Activated naive CD4-positive, alpha-beta T cell treated with Interleukin-2 at 50 U/mL for 16 hours (primary cell): ENCODE measurements at places on chromosomes 11 and 22.
A peak's percentile ranks its signal among the peaks of the same experiment; 100 is the strongest.

DNA sequence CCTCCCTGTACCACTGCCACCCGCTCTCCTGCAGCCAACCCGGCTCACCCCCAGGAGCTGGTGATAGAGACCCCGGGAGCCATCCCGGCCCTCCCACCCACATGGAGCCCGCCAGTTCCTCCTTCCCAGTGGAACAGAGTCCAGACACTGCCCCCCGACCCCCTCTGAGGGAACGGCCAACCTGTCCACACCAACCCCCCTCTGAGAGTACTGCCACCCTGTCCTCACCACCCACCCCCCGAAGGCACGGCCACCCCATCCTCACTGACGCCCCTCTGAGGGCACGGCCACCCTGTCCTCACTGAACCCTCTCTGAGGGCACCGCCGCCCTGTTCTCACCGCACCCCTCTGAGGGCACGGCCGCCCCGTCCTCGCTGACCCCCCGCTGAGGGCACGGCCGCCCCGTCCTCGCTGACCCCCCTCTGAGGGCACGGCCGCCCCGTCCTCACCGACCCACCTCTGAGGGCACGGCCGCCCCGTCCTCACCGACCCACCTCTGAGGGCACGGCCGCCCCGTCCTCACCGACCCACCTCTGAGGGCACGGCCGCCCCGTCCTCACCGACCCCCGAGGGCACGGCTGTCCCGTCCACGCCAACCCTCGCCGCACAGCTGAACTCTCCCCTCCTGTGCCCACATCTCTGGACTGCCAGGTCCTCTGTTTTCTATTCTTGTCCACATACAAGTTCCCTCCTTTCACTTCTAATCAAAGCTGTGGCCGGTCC is 18.0 kb downstream of the TOLLIP start:
- DNase-seq, result no peak

- no peak for DNase-seq
Observed at GRCh38 chr22:41479671-41480396, 10.9 kb downstream of the ACO2 start.

- no peak for DNase-seq
Observed at GRCh38 chr22:37640591-37641560, 1.4 kb downstream of the SH3BP1 start.

GRCh38 chr11:134543241-134543640 is 131.2 kb upstream of the B3GAT1 start:
- DNase-seq, result no peak

DNA sequence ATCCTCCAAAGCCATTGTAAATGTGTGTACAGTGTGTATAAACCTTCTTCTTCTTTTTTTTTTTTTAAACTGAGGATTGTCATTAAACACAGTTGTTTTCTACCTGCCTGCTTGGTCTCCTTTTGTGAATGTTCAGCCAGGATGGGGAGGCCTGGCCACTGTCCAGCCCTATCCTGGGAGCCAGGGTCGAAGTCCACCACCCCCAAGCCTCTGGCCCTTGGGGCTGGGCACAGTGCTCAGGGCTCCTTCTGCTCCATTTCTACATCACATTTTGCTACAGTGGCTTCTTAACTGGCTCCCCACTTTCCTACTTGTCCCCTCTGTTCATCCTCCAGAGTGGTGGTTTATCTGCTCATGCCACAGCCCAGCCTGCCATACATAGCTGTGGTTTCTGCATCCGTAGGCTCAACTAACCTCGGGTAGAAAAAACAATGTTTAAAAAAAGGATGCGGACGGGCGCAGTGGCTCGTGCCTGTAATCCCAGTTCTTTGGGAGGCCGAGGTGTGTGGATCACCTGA is 2.5 kb upstream of the SMARCB1 start:
- DNase-seq, result no peak

GRCh38 chr22:29855611-29856181 is 17.6 kb upstream of the ASCC2 start:
- DNase-seq, result no peak

- no peak for DNase-seq
Observed at GRCh38 chr11:13047884-13048283, 38.8 kb downstream of the RASSF10 start.

DNA sequence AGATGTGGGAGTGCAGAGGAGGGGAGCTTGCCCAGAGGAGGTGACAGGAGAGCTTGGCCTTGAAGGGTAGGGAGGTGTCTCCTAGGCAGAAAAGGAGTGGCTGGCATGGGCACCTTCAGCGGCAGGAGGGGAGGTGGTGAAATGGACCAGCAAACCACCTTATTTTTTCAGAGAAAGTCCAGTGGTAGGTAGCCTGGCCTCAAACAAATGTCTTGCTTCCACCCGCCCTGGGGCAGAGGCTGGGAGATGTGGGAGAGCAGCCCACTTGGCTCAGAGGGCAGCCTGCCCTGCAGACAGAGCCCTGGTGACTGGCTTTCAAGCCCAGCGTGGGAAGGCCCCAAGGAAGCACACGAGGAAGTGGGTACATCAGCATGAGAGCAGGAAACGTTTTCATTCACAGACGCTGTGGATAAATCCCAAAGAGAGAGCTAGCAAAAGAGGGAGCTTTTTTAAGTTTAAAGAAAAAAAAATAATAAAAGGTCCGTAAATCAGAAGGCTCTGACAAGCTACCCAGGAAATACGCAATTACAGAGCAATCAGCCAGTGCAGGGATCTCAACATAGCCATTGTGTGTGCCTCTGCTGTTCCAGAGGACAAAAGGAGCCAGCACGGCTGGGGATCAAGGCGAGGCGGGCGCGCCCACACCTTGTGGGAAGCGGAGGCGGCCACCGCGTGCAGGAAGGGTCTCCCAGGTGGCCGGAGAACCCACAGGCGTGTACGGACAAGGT is 238.7 kb upstream of the PLET1 start:
- DNase-seq, result no peak

DNA sequence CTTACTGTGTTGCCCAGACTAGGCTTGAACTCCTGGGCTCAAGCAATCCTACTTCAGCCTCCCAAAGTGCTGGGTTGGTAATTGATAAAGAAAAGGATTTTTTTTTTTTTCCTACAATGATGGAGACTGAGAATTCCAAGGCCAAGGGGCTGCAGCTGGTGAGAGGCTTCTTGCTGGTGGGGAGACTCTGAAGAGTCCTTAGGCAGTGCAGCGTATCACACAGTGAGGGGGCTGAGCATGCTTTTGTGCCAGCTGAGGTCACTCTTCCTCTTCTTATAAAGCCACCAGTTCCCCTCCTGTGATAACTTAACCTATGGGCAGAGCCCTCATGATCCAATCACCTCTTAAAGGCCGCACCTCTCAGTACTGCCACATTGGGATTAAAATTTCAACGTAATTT is 28.2 kb upstream of the CCDC81 start:
- no peak for DNase-seq

DNA sequence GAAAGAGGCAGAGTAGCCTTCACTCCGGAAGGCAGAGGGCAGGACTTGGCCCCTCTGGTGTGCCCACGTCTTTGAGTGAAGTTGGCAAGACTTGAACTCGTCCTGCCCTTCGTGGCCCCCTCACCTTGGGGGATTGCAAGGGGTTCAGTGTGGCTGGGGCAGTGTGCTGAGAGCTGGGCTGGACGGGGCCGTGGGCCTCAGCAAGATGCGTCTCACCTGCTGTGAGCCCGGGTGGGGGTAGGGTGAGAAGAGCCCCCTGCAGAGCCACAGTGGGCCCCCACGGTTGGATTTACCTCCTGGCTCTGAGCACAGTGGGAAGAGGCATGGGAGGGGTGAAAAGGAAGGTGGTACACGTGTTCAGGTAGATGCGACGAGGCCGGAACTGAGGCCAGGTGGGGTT is 81.4 kb upstream of the ATXN10 start:
- no peak for DNase-seq

DNA sequence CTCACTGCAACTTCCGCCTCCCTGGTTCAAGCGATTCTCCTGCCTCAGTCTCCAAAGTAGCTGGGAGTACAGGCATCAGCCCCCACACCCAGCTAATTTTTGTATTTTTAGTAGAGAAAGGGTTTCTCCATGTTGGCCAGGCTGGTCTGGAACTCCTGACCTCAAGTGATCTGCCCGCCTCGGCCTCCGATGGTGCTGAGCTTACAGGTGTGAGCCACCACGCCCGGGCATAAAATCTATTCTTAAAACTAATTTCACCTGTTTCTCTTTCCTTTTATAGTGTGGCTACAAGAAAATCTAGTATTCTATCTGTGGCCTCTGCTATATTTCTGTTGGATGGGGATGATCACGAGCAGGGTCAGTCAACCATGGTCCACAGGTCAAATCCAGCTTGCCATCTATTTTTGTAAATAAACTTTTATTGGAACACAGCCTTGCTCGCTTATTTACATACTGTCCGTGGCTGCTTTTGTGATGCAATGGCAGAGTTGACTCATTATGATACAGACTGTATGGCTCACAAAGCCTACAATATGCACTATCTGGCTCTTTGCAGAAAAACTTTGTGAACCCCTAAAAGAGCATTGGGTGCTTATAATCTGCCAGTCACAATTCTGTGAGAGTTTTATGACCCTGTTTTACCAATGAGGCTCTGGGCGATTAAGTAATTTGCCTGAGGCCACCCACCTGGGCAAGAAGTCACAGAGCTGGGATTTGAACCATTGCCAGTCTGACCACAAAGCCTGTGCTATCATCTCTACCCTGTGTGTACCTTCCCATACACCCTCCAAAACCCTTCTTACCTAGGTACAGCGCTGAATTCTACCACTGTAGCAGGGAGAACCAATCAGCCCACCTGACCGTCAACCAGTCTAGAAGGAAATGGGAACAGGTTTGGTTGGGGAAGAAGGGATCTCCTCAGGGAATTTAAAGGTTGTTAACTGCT is 28.3 kb downstream of the SLC1A2 start:
- peak; percentile 29 for DNase-seq

- DNase-seq, result no peak
Observed at GRCh38 chr11:82842019-82842418, 58.2 kb downstream of the PRCP start.

GRCh38 chr11:44613153-44613552 is 47.7 kb downstream of the CD82 start:
- DNase-seq, result no peak

DNA sequence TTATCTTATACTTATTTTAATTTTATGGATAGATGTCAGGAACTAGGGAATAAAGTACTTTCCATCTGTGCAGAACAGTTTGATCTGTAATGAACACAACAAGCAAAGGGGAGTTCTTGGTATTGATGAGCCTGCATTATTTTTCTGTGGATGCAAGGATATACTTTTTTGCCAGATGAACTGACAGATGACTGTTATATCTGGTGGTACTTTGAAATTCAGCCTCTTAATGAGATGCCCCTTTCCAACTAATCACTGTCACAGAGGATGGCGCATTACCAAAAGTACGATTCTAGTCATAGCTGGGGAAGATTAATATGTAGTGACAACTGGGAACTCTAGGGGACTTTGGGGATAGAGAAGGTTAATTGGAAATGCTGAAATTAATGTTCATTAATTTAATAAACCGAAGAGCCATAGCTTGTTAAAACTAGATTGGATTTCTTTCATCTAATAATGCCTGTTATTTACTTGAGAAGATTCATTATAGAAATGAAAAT is 603.4 kb upstream of the CNTN5 start:
- no peak for DNase-seq

DNA sequence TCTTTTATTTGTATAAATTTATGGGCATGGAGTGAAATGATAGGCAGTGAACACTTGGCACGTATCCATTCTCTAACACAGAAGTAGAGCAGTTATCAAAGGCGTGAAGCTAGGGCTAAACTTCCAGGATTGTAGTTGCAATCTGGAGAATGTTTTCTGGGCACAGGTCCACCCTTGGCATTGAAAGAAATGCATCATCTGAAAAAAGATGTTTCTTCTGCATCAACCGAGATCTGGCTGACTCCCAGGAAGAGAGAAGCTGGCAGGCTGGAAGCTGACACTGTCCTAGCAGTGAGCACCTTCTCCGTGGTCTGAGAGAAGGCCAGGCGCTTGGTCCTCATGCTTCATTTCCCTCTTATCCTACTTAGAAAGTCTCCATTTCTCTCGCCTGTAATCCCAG is 600.0 kb downstream of the BRD1 start:
- no peak for DNase-seq

DNA sequence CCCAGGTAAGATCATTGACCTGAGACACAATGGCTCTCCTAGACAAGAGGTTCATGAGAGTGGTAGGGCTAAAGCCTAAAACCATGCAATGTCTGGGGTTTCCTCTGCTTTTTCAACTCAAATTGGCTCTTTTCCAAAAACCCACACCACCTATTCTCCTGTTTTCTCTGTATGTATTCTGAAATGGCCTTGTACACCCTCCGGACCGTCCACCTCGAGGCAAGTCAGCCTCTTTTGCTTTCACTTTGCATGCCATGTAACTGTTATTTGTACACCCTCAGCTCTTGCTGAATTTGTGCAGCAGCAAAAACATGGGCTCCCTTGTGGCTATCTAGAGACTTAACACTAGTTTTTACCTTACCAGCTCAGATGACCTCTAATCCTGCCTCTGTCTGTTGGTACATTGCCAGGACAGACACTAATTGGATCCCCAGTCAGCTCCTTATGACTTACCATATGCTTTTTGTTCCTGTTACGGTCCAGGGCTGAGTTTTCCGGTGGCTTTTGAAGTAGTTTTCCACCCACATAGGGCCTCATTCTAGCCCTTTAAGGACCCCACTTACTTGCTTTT is 288.0 kb downstream of the SBF2 start:
- DNase-seq, result no peak

- DNase-seq, result no peak
Observed at GRCh38 chr11:46410021-46410420, 18.4 kb upstream of the CHRM4 start.

DNA sequence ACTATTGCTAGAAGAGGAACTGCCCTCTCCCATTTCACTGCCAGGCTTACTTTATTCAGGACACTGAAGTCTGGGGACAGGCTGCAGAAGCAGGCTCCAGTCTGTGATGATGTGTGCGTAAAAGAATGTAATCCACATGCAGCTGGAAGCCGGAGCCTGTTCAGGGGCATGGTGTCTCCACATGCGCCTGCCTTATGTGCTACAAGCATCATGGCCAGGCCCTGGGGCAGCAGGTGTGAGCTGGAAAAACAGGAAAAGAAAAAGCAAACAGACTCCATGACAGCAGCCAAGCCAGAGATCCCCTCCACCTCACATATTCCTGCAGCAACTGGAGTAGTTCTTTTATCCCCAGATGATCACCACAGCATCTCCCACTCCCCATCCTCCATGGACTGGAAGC is 33.4 kb downstream of the ARFGAP2 start:
- no peak for DNase-seq

DNA sequence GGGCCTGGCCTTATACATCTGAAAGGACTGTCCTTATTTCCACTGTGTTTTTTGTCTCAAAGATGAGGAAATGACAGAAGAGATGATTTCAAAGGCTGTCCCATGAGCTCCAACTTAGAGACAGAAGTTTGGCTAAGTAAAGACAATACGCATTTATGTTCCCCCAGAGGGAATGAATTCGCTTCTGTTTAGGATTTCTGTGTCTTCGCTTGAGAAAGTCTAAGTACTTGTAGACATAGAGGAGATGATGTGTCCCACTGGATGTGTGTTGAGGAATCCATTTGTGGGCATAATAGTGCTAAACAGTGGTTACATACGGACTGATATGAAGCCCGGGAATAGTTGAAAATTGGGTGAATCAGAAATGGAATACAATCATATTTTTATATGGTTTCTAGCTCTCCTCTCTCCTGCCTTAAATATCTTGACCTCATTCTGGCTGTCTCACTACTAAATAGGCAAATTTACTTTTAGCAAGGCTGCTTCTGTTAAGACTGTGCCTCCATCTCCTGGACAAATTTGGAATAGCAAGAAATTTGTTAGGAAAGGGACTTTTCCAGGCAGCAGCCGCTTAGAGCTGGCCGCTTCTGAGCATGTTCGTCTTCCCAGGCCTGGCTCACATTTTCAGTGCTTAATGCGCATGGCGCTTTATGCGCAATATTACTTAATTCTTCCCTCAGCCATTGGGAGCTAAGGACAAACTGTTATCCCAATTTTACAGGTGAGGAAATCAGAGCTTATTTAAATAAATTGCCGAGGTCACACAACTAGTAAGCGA is 1.9 kb upstream of the PEX26 start:
- peak; percentile 21 for DNase-seq
